ENCODE measurements at places on chromosomes 11 and 22.

DNA sequence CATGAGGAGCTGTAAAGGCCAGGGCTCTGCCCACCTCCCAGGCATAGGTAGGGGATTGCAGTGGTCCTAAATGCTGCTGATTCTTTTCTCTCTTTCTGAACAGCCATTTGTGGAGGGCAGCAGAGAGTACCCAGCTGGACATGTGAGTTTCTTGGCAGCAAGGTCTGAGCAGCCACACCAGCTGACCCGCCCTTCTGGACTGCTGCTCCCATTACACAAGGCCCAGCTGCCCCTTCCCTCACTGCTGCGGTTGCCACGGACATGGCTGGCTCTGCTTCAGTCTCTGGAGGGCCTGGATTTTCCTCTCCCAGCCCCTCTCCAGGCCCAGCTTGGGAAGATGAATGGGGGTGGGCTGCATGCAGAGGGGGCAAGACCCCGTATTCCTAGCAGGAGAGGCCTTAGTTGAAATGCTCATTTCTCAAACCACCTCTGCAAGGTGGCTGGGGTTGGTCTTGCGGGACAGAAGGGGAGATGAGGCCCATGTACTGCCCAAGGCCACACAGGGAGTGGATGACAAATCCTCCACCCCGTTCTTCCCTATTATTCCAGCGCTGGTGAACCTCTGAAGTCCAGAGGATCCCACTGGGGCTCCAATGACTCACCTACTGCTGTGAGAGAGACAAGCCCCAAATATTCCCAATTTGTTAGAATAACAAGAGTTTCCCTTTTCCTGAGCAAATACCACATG lies 4.6 kb downstream of the LGALS12 start:
- DNase-seq = peak; percentile 59

DNA sequence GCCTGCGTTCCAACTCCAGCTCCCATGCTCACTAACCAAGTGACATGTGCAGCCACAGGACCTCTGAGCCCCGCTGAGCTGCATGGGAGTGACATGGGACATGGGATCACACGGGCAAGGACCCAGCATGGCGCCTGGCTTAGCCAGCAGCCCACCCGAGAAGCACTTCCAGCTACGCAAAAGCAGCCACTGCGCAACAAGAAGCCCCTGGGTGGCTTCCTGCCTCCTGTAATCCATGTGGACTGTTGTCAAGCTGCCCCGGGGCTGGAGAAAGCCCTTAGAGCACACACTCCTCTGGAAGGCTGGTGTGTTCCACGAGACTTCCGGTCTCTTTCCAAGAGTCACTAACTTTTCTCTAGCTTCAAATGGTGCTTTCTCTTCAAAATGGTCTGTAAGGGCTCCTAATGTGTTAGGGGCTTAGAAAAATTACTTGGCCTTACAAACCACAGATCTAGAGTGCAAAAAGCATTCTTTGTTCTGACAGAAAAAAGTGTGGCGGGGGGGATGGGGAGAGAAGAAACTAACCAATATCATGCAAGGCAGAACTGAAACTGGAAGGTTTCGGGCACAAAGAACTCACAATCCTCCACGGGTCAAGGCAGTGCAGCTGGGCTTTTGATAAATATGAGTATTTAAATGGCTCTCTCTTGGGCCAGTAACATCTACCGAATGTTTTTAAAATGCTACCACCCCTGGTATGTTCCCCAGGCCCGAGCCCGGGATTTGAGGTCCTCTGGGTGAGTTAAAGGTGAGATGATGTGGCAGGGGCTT lies 5.5 kb downstream of the C11orf24 start:
- no peak for DNase-seq

- no peak for DNase-seq
Measured at GRCh38 chr22:48782811-48783511, 1044.7 kb downstream of the BRD1 start.

DNA sequence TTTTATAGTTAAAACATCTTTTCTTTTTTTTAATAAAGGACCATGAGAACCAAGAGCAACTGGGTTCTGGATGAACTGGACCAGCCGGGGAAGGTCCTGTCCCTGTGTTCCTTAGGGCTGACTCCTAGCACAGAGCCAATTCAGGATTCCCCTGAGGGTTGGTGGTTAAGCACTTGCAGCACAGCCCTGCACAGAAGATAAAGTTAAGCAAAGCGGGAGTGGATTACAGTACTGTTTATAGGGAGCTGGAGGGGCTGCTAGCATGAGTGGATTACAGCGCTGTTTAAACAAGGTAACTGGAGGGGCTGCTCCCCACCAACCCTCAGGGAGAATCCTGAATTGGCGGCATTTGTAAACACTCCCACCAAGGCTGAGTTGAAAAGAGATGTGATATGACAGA lies 90.6 kb downstream of the CELSR1 start:
- DNase-seq = no peak

- no peak for DNase-seq
Measured at GRCh38 chr11:38446336-38446735, 1848.3 kb upstream of the RAG2 start.

DNA sequence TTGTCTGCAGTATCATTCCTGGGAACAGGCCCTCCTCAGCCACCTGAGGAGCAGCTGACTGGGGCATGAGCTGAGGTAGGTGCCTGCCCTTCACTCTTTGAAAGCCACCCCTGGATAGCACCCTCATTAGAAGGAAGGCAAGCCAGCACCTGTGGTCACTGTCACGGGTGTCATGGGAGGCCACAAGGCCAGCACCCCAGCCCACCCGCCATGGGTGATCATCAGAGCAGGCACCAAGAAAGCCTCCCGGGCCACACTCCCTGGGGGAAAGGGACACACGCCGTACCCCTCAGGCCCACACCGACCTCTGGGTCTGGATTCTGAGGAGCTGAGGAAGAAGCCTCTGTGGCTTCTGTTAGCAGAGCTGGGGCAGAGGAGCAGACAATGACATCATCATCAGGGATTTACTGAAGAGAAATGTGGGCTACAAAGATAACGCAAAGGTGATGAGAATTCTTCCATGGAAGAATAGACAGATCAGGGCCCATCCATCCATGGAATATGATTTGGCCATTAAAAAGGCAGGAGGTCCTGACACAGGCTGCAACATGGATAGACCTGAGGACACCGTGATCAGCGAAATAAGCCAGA lies 16.7 kb upstream of the NAP1L4 start:
- no peak for DNase-seq

GRCh38 chr22:37455896-37456295 lies 28.6 kb upstream of the ELFN2 start:
- DNase-seq = peak; percentile 22

DNA sequence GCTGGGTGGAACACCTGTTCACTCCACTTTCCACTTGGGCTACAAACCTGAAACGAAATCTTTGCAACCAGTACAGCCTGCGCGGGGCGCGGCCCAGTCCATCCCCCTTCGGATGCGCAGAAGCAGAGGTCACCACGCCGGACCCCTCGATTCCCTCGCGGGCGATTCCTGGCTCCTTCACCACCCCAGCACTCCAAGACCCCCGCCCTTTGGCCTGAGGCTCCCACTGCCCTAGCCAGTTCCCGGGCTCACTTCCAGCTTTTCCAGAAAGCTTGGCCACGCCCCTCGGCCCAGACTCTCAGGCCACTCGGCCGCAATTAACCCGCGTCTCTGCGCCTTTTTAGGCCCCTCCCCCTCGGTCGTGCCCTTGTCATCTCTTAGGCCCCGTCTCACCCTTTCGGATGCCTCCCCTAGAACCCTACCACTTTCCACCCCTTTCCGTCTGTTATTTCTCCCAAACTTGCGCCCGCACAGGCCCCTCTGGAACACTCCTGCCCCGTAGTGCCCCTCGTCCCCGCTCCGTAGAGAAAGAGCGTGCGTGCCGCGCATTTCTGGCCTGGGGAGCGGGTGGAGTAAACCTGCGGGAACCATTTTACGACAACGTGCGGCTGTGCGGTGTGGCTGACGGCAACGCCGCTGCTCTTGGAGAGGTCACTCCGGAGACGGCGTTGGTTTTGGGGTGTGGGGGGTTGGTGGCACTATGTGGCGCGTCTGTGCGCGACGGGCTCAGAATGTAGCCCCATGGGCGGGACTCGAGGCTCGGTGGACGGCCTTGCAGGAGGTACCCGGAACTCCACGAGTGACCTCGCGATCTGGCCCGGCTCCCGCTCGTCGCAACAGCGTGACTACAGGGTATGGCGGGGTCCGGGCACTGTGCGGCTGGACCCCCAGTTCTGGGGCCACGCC lies at the start of gene DLAT:
DLAT (plus strand) TSS at position 636 of the 906 bp plus-strand sequence; CDS start at position 701, 65 bp downstream.
- peak; percentile 76 for DNase-seq

GRCh38 chr11:101862391-101863233 lies 52.2 kb upstream of the CEP126 start:
- DNase-seq = peak; percentile 79

DNA sequence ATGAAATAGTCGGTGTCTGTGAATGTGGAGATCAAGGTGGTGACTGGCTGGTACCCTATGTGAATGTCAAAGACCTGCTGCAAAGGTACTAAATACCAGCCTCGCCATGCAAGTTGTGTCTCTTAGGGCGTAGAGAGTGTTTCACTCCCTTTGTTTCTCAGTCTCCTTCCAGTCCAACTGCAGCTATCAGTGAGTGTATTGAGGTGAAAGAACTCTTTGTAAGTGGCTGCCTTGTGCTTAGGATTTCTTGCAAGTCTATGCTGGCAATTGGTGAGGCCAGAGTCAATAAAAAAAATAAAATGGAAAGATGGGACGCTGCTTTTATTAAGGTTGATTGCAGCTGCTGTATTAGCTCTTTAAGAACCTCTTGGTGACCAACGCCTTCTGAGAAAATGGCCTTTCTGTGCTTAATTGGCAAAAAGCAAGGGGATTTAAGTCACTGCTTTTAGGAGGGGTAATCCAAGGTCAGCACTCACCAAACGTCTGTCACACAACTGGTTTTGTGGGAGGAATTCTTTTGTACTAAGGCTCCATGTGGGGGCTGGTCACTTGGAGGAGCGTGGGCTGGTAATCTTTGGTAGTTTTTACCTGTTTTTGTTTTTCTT lies 95.1 kb downstream of the PARVA start:
- DNase-seq = no peak

Data from foreskin fibroblast (primary cell).